Activated naive CD4-positive, alpha-beta T cell treated with Interleukin-2 at 50 U/mL for 16 hours (primary cell): ENCODE measurements at places on chromosomes 3 and 15.

GRCh38 chr3:191282251-191283185, 46.7 kb upstream of the CCDC50 start:
- DNase-seq = no peak

- no peak for DNase-seq
Measured at GRCh38 chr15:53462651-53463050, 296.8 kb downstream of the WDR72 start.

- DNase-seq = no peak
Measured at GRCh38 chr3:157059661-157060060, 100.3 kb downstream of the CCNL1 start.

GRCh38 chr3:8457039-8457438, 44.6 kb upstream of the LMCD1 start:
- no peak for DNase-seq

GRCh38 chr3:167172377-167172776, 207.7 kb downstream of the ZBBX start:
- DNase-seq = no peak

DNA sequence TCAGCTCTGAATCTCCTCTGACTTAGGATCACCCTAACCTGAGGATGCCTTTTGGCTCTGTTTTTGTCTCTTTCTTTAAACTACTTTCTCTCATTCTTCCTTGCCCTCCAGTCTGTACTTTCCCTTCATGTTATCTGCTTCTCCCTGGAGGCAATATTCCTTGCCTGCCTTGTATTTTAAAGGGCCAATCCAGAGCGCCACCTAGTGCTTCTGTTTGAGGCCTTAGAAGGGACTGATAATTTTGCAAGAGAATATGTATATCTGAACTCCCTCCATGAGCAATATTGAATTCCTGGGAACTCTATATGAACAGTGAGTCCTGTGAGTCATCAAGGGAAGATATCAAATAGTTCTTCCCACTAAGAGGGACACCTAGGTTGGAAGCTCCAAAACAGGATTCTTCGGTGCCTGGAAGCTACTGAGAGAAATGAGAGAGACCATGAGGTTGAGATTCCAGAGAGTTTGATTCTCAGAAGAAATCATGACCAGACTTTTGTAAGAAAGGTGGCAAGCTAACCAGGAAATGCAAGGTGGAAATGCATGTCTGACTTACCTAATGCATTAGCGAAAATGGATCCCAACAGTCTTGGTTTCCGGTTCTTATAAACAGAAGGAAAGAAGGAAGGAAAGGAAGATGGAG, 203.8 kb upstream of the CD96 start:
- DNase-seq = peak; percentile 29
